ENCODE measurements at places on chromosomes 6 and 20. TPM values are rescaled to one million over a fixed set of nuclear protein-coding genes. Genes with fewer than 3 reads are reported as not detected.

DNA sequence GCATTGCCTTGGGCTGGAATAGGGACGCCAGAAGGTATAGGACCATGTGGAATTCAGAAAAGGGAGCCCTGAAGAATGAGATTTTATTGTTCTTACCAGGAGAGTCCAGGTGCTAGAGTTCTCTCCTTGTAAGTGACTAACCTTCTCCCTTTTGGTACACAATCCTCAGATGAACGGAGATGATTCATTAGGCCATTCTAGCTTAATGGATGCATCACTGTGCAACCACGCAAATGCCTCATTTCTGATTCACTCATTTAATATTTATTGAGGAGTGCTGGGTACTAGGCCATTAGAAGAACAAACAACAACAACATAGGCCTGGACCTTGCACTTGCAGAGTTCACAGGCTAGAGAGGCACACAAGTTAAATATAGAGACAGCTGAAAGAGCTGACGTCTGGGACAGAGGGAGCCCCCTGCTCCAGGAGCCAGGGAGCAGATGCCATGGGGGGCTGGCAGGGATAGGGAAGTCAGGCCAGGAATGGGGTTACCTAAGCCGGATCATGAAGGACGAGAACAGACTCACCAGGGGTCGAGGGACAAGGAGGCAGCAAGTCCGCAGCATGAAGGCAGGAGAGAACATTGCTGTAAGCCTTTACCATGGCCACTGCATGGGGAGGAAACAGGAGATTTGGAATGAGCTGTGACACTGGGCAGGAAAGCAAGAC lies 179.5 kb upstream of the AKAP12 start:
- no peak for DNase-seq

GRCh38 chr6:40718401-40718800 lies 131.2 kb upstream of the LRFN2 start:
- no peak for DNase-seq

DNA sequence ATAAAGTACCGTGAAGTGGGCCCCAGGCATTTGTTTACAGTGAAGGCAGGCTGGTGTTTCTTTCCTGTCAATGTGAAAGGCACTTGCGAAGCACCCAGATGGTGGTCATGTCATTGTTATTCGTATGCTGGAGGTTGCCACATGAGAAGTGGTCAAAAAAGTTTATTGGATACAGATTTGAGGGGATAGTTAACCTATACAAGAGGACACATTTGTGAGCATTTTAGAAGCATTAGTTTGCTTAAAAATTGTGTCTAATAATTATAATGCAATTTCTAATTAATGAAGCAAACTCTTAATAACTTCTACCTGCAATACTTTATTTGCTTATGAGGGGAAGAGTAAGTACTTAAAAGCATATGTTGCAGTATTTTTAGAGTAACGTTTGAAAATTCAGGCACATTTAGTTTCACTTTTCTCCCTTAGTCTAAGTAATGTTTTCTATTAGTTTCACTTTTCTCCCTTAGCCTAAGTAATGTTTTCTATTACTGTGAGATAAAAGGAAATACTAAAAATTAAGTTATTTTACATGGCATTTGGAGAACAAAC lies 120.7 kb upstream of the CLDN20 start:
- DNase-seq: peak; percentile 76

Gene SLC22A2
- not detected for total RNA-seq

DNA sequence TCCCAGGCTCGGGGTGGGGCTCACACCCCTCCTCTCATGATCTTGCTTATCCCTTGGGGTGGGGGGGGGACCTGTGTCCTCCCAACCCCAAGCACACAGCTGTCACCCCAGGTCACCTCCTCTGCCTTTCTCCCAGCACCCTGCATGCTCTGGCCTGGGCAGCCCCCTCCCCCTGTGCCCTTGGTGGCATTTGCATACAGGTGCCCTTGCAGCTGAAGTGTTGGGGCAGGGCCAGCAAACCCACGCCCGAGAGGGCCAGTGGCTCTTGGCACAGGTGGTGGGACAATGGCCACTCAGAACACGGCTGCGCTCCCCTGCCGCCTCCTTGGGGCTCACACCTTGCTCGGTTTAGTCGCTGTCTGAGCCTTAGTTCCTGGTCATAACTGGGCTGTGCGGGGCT lies 11.3 kb upstream of the MYT1 start:
- DNase-seq: no peak

- DNase-seq: no peak
Measured at GRCh38 chr6:85456782-85457181, 6.9 kb downstream of the NT5E start.

- no peak for DNase-seq
Measured at GRCh38 chr20:49285813-49286494, 8.1 kb upstream of the ZNFX1 start.

DNA sequence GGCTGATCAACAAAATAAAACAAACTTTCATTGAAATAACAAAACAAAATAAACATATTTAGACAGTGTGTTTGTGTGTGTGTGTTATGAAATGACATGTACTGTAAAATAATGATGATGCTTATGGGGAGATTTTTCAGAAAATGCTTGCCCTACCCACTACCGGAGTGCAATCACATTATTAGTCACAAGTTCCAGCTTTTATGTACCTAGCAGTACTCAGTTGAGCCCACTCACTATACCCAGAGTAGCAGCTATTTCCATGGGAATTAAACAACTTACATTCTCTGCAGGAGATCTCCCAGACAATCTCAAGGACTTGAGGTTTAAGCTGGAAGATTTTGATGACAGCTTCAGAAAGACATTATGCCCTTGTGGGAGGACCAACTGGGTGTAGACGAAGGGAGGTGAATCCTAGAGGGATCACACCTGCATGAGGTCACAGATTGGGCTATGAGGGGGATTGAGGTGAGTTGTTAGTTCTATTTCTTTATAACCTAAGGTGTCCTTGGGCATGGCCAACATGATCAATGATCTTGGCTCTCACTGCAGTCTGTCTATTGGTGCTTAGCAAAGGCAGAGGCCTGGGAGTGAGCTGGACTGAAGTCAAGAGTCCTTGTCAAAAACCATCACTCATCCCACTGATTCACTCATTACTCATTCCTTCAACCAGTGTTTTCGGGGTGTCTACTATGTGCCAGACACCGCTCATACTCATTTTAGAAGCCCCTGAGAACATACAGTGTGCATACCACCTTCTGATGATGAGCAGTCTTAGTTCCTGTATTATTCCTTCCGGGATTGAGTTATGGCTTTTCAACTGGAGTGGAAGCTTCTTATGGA lies 6.7 kb upstream of the CLIC5 start:
- DNase-seq: no peak

- DNase-seq: no peak
Measured at GRCh38 chr6:43972179-43972912, 154.9 kb downstream of the MRPL14 start.

Gene NMBR
- not detected for total RNA-seq

DNA sequence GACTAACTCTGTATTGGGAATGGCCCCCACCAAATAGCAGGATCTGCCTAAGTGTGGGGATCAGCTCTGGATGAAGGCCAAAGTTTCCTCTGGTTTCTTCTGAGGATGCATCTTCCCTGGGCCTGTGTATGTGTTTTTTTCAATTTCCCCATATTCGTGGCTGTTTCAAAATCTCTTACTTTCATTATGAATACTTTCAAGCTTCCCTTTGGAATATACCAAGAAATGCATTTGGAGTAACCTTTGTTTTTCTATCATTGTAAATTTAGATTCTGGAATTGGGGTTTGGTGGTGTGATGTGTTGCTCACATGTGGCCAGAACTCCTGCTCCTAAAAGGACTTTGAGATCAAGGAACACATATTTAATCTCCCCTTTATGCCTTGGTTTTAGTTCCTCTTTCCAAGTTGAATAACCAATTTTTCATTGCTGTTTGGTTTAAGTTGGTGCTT lies 8.4 kb downstream of the ENTPD6 start:
- no peak for DNase-seq

Gene SIRPB2
- 0.13 TPM for total RNA-seq

GRCh38 chr20:32737371-32738223 lies 5.7 kb downstream of the COMMD7 start:
- no peak for DNase-seq

- no peak for DNase-seq
Measured at GRCh38 chr6:72401865-72402264, 220.0 kb upstream of the KCNQ5 start.

DNA sequence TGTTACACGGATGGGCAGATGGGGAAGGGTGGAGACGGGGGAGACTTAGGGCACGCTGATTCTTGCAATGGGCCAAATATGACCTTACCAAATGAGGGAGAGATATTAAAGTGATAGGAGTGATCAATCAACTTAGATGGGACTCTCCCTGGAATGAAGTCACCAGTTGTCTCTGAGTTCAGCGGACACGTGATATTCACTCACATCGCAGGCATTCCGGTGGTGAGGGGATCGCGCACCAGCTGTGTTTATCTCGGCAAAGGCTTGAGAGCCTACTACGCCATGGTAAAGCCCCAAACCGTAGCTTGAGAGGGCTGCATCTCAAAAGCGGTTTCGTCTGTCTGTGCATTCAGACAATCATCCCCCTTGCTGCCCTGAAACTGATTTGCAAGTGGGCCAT lies 5.5 kb downstream of the BMP7 start:
- no peak for DNase-seq

DNA sequence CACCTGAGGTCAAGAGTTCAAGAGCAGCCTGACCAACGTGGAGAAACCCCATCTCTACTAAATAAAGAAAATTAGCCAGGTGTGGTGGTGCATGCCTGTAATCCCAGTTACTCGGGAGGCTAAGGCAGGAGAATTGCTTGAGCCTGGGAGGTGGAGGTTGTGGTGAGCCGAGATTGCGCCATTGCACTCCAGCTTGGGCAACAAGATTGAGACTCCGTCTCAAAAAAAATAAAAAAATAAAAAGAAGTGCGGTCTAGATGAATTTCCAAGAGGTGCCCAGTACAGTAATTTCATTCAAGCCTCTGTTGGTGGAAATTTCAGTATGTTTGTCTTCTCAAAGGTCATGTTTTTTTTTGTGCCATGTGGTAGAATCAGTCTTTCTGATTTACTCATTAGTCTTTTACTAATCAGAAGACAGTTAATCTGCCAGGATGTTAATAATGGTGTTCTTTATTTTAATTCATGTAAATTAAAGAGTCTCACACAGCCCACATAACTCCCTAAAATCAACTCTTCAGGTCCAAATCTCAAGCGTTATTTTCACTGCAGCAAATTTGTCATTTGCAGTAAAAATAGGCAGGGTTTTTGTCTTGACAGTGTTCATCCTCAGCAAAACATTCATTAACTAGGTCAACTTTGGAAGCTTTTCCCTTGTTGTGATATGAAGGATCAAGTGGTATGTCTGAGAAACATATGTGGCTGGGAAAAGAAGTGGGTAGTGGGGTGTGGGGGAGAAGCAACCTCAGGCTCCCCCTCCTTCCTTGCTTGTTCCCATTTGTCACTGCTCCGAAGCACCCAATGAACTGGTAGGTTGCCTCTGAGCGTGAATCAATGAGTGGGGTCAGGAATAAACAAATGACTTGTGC lies 13.3 kb downstream of the TP53INP2 start:
- DNase-seq: no peak

Gene APOM
- total RNA-seq: 0.39 TPM

Gene EEF1A2
- total RNA-seq: 22.0 TPM

DNA sequence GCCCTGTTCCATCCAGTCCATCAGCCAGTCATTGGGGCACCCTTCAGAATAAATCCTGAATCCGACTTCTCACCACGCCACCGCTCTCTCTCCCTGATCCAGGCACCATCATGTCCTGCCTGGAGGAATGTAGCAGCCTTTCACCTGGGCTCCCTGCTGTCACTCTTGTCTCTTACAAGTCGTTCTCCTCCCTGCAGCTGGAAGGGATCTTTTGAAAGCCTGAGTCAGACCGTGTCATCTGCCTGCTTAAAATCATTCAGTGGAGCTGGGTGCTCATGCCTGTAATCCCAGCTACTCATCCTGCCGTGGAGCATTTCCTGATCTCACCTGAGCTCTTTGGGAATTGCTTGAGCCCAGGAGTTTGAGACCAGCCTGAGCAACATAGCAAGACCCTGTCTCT lies 19.2 kb upstream of the KCNG1 start:
- no peak for DNase-seq

- no peak for DNase-seq
Measured at GRCh38 chr6:11584244-11584643, 46.7 kb downstream of the TMEM170B start.

DNA sequence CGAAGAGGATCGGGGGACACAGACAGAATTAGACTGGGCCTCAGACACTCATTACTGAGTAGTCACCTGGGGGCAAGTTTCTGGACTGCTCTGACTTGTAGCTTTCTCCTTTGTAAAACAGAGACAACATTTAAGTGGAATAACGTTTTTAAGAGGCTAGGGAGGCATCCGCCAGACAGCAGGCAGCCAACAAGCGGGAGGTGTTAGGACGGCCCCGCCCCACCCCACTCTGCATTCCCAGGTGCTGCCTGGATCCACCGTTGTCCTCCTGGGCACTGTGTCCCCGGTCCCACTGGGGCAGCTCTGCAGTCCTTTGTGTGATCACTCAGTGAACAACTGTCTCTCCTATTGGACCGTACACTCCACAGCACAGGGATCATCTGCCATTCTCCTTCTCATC lies 113.8 kb downstream of the IRF4 start:
- no peak for DNase-seq

Gene HEY2
- total RNA-seq: under 0.01 TPM

DNA sequence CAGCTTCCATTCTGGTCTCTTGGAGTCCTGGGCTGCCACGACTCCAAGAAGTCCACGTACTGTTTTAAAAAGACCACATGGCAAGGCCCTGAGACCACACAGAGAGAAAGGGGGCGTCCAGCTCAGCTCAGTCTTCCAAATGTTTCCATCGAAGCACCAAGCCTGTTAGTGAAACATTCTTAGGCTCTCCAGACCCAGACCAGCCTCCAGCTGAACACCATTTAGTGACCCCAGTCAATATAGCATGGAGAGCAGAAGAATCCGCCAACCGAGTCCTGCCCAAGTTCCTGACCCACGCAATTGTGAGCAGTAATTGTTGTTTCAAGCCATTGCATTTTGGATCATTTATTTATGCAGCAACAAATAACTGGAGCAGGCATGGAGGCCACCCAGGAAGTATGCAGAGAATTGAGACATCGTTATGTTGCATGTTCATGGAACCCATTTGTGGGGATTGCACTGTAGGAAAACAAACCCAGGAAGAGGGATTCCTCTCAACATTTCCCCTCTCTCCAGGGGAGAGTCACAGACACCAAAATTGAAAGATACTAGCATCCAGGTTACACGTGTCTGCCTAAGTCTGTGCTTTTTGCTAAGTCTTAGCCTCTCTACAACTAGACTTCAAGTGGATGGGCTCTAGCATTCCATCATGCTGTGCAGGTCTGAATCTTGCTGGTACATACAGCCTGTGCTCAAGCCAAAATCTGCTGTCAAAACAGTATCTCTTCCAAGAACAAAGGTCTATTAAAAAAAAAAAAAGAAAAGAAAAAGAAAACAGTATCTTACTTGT lies 42.7 kb downstream of the SNRNP48 start:
- no peak for DNase-seq

Measured in dermis microvascular lymphatic vessel endothelial cell (primary cell).